Uterus (tissue), 4 donors: ENCODE measurements at places on chromosomes 5 and 9. TPM values are rescaled to one million over a fixed set of nuclear protein-coding genes. Genes with fewer than 3 reads are reported as not detected.

DNA sequence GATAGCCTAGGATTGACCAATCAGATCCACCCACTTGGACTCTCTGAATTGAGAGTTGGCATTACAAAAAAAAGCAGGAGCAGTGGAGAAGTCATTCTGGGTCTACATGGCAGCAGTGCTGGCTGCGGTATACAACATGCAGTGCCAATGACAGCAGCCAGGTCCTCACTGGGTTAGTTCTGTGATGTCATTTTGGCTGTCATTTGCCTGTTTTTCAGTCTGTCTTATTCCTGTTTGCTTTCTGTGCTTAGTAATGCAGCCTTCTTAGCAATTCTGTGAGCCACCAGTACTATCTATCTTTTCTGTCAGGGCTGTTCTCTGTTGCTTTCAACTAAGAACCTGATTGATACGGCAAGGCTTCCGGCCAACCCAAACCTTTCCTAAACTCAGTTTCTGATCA, 471.8 kb downstream of the BNC2 start:
- H3K4me1 ChIP-seq, result no peaks in the 10 kb centered on the region
- DNase-seq, result no peak
- H3K27ac ChIP-seq, result no peak overlapping the region
- H3K36me3 ChIP-seq, result no peaks in the 10 kb centered on the region
- H3K4me3 ChIP-seq, result no peak overlapping the region

DNA sequence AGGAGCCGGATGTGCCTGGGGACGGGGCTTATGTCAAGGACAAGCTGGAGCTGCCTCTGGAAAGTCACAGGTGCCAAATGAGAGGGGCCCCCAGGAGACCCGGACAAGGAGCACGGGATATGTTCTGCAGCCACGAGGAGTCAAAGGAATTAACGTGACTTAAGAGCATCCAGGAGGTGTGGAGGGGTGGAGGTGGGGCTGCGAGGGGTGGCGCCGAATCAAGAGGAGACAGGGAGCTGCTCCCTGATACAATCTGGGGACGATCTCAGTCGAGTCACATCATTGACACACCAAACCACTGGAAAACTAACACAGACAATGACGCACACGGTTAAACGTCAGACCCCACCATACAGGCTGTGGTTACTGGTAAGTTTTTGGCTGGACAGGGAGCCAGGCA, 10.4 kb downstream of the CCDC127 start:
- H3K36me3 ChIP-seq, result no peaks in the 10 kb centered on the region
- H3K4me3 ChIP-seq, result no peak overlapping the region
- H3K4me1 ChIP-seq, result peaks cover 4% of the 10 kb centered on the region
- H3K27me3 ChIP-seq, result no peaks in the 10 kb centered on the region
- no peak for DNase-seq

- no peaks in the 10 kb centered on the region for H3K27me3 ChIP-seq
- no peak overlapping the region for H3K4me3 ChIP-seq
- DNase-seq, result no peak
- H3K36me3 ChIP-seq, result no peaks in the 10 kb centered on the region
- no peak overlapping the region for H3K27ac ChIP-seq
Measured at GRCh38 chr9:114570742-114571141, 16.8 kb upstream of the ATP6V1G1 start.

DNA sequence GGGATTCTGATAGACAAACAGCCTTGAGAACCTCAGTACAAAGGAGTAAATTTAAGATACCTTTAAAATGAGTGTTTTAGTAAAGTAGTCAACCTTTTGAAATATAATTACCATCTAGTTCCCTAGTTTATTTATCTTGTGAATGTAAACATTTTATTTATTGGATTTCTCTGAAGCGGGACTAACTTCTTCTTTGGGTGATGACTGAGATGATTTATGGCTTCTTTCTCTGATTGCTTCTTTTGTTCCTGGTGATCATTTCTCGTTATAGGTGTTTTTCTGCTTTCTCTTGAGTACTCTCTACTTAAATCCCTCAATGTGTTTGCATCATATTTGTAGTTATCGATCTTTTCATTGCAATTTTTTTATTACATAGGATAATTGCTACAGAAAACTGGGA, 33.2 kb downstream of the PRDM6 start:
- DNase-seq, result no peak
- H3K4me3 ChIP-seq, result no peak overlapping the region
- no peaks in the 10 kb centered on the region for H3K36me3 ChIP-seq
- no peaks in the 10 kb centered on the region for H3K4me1 ChIP-seq
- no peak overlapping the region for H3K27ac ChIP-seq
- H3K27me3 ChIP-seq, result no peaks in the 10 kb centered on the region

DNA sequence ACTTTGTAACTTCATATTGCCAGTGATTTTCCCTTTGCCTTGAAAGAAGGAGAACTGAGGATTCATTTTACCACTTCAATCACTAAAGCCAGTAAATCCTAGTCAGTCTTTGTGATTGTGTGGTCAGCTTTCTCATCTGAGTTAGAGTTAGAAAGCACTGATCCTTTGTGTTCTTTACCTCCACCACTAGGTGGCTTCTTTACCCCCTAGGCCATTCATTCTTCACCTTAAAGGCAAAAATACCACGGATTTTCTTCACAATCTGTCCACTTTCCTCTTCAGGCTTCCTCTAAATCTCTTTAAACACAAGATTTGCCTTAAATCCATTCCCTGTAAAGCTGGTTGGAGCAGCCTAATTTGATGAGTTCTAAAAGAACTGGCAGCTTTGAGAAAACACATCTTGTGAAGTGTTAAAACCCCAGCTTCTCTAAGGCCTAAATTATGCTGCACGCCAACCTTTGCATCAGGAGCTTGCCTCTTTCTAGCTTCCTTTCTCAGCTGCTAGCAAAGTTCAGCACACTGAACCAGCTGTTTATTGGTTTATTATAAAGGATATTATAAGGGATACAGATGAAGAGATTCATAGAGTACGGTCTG, 20.4 kb downstream of the BDP1 start:
- no peaks in the 10 kb centered on the region for H3K27me3 ChIP-seq
- H3K27ac ChIP-seq, result no peak overlapping the region
- H3K4me3 ChIP-seq, result no peak overlapping the region
- H3K4me1 ChIP-seq, result no peaks in the 10 kb centered on the region

GRCh38 chr5:15683332-15683731, 183.4 kb downstream of the FBXL7 start:
- no peak overlapping the region for H3K4me3 ChIP-seq
- H3K4me1 ChIP-seq, result no peaks in the 10 kb centered on the region
- no peaks in the 10 kb centered on the region for H3K27me3 ChIP-seq
- no peaks in the 10 kb centered on the region for H3K36me3 ChIP-seq
- H3K27ac ChIP-seq, result no peak overlapping the region
- no peak for DNase-seq

DNA sequence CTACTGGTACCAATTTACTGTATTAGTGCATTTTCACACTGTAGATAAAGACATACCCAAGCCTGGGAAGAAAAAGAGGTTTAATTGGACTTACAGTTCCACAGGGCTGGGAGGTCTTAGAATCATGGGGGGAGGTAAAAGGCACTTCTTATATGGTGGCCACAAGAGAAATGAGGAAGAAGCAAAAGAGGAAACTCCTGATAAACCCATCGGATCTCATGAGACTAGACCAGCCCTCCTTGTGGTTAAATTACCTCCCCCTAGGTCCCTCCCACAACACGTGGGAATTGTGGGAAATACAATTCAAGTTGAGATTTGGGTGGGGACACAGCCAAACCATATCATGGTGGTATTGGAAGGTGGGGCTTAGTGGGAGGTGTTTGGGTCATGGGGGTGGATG, 56.5 kb upstream of the SPDL1 start:
- H3K4me3 ChIP-seq, result no peak overlapping the region
- H3K27me3 ChIP-seq, result no peaks in the 10 kb centered on the region
- H3K36me3 ChIP-seq, result no peaks in the 10 kb centered on the region
- H3K27ac ChIP-seq, result no peak overlapping the region
- H3K4me1 ChIP-seq, result no peaks in the 10 kb centered on the region
- DNase-seq, result no peak

DNA sequence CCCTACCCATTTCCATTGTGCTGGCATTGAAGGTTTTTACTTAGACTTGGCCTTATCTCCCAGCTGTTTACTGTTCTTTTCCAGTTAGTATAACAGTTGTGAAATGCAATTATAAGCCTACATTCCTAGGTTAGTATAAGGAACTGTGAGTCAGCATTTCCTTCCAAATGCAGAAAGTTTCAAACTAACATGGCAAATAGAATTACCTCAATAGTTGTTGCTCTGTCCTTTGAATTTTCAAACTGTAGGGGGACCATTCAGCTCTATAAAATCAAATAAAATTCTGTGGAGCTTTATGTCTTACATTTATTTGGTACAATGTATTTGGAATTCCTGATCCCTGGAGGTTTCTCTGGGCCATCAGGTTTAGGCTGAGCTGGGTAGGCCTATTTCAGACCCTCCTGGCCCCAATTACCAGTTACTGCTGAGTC, 47.2 kb downstream of the ARHGEF28 start:
- H3K36me3 ChIP-seq, result no peaks in the 10 kb centered on the region
- H3K27ac ChIP-seq, result no peak overlapping the region
- DNase-seq, result no peak
- no peak overlapping the region for H3K4me3 ChIP-seq
- H3K27me3 ChIP-seq, result no peaks in the 10 kb centered on the region
- H3K4me1 ChIP-seq, result no peaks in the 10 kb centered on the region

GRCh38 chr9:32931129-32931528, 70.3 kb downstream of the APTX start:
- no peak overlapping the region for H3K4me3 ChIP-seq
- no peak overlapping the region for H3K27ac ChIP-seq
- no peaks in the 10 kb centered on the region for H3K27me3 ChIP-seq
- H3K36me3 ChIP-seq, result no peaks in the 10 kb centered on the region

GRCh38 chr9:127968042-127968441, 12.7 kb downstream of the EEIG1 start:
- no peak overlapping the region for H3K4me3 ChIP-seq
- H3K36me3 ChIP-seq, result no peaks in the 10 kb centered on the region
- peaks cover 69% of the 10 kb centered on the region for H3K4me1 ChIP-seq
- no peaks in the 10 kb centered on the region for H3K27me3 ChIP-seq
- peak overlapping the region; percentile 91 for H3K27ac ChIP-seq

GRCh38 chr5:127936439-127936972, 147.1 kb upstream of the SLC12A2 start:
- H3K36me3 ChIP-seq, result no peaks in the 10 kb centered on the region
- H3K27ac ChIP-seq, result no peak overlapping the region
- DNase-seq, result no peak
- H3K4me1 ChIP-seq, result no peaks in the 10 kb centered on the region
- H3K4me3 ChIP-seq, result no peak overlapping the region

- no peak overlapping the region for H3K4me3 ChIP-seq
- no peaks in the 10 kb centered on the region for H3K36me3 ChIP-seq
- no peaks in the 10 kb centered on the region for H3K27me3 ChIP-seq
- H3K4me1 ChIP-seq, result no peaks in the 10 kb centered on the region
- no peak overlapping the region for H3K27ac ChIP-seq
Measured at GRCh38 chr9:70571258-70571657, 156.8 kb upstream of the KLF9 start.

- H3K4me1 ChIP-seq, result peaks cover 27% of the 10 kb centered on the region
Measured at GRCh38 chr9:130938652-130939404, at the start of gene FIBCD1. FIBCD1 (minus strand) TSS chr9:130939247; CDS start chr9:130938607, 640 bp downstream.

DNA sequence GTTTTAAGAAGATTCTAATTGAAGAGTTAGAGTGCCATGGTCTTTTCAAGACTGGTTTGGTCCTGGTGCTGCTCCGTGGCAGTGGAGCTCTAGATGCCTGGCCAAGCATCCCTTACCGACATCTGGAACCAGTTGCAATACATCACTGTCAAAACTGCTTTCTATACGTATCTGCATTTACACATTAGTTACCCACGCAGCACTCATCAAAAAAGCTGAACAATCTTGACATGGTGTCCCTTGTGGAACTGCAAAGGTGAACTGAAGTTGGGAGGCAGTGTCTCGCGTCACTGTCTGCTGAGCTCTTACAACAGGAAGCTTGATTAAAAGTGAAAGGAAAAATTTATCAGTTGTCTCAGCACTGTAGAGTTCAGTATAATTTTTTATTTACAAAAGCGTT, 82.6 kb downstream of the PBX3 start:
- H3K27me3 ChIP-seq, result no peaks in the 10 kb centered on the region
- H3K4me3 ChIP-seq, result peak overlapping the region; percentile 10
- H3K27ac ChIP-seq, result no peak overlapping the region
- no peaks in the 10 kb centered on the region for H3K4me1 ChIP-seq
- no peak for DNase-seq

DNA sequence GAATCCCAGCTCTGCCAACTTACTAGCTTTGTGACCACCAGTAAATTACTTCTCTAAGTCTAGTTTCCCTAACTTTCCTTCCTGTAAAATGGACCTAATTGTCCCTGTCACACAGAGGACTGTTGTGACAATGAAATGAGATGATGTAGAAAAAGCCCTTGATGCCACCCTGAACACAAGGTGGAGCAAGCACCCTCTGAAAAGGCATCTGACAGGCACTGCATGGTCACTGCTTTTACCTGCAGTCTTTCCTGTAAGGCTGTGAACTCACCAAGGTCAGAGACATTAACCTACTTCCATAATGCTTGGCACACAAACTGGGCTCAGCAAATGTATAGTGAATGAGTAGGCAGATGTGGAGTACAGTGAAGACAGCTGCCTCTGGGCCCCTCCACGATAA, 6.1 kb downstream of the SLC31A2 start:
- H3K36me3 ChIP-seq, result no peaks in the 10 kb centered on the region
- H3K27me3 ChIP-seq, result no peaks in the 10 kb centered on the region
- DNase-seq, result no peak
- H3K27ac ChIP-seq, result no peak overlapping the region

DNA sequence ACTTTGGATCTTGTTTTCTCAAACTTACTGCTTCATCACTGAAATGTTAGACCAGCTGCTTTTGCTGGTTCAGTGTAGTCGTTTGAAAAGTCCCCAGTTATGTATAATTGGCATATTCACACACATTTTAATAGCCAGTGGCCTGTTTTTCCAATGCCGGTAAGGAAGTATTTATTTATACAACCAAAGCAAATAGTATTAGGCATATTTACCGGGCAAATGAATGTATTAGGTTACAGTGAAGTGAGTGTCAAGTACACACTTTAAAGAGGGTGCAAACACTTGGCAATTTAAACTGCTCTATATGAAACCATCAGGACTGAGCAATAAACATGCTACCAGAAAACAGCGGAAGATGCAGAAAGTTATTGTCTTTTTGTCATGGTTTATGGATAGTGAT, 242.9 kb downstream of the MCTP1 start:
- H3K4me3 ChIP-seq, result no peak overlapping the region
- no peaks in the 10 kb centered on the region for H3K36me3 ChIP-seq
- no peaks in the 10 kb centered on the region for H3K4me1 ChIP-seq
- no peaks in the 10 kb centered on the region for H3K27me3 ChIP-seq

GRCh38 chr9:105255421-105255820, 11.0 kb downstream of the SLC44A1 start:
- H3K27ac ChIP-seq, result no peak overlapping the region
- no peaks in the 10 kb centered on the region for H3K4me1 ChIP-seq
- H3K4me3 ChIP-seq, result no peak overlapping the region
- H3K36me3 ChIP-seq, result no peaks in the 10 kb centered on the region

DNA sequence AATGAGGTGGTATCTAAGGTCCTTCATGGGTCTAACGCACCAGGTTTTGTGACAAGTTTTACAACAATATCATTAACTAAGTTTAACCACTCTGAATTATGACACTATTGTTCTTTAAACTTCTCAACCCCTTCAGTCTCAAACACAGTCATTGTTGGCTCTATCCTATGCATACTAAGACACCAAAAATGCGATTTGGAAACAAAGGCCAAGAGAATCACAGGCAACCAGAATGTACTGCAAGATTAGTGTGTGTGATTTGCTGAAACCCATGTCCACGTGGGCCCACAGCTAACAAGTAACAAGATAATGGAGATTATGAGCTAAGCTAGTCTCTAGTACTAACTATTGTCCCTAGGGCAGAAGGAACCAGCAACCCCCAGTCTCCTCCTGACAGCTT, 142.2 kb upstream of the RANBP3L start:
- H3K4me1 ChIP-seq, result no peaks in the 10 kb centered on the region
- H3K36me3 ChIP-seq, result no peaks in the 10 kb centered on the region
- H3K4me3 ChIP-seq, result no peak overlapping the region
- DNase-seq, result no peak

The C9orf153 gene
- 1.5 TPM for total RNA-seq
